D341Med (cell line): ENCODE measurements at places on chromosomes 1 and 21.
A peak's percentile ranks its signal among the peaks of the same experiment; 100 is the strongest.

DNA sequence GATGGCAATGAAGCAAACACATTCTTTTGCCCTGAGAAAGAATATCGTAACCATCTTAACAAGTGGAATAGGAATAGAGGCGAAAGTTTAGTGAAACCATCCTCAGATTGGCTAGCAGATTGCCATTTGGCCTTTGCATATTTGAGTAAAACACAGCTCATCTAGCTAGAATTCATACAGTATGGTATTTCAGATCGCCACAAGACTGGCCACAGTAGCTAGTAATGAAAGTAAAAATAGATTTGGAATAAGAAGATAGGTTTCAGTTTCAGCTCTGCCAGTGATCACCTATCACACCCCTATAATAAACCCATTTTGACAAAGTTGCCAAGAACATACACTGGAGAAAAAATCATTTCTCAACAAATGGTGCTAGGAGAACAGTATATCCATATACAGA is 294.9 kb downstream of the LRRIQ3 start:
- no peak for DNase-seq

- peak; percentile 69 for DNase-seq
Observed at GRCh38 chr1:100476735-100477290, 61.1 kb upstream of the GPR88 start.

- no peak for DNase-seq
Observed at GRCh38 chr1:227894831-227895451, 52.8 kb downstream of the WNT9A start.

DNA sequence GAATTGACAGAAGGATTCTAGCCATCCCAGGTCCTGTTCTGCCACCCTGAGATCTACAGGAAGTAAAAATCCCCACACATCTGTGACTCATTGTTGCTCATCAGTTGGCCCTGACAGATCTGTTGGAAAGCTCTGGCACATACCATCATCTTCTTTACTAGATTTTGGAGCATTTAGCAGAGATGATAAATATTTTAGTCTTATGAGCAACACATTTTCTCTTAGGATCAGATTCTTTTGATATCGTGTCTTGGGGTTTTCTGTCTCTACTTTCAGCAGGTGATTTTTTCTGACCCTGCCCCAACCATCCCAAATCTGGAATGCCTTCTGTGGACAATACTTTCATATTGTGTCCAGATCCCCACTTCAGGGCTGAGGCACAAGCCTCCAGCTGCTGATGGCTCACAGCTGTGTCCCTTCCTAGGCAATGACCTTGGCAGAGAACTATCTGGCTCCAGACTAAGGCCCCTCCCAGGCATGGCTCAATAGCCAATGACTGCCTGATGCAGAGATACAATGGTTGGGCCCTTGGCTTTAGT is 102.8 kb downstream of the GDAP2 start:
- no peak for DNase-seq

- no peak for DNase-seq
Observed at GRCh38 chr1:228939001-228939691, 203.9 kb downstream of the RHOU start.

DNA sequence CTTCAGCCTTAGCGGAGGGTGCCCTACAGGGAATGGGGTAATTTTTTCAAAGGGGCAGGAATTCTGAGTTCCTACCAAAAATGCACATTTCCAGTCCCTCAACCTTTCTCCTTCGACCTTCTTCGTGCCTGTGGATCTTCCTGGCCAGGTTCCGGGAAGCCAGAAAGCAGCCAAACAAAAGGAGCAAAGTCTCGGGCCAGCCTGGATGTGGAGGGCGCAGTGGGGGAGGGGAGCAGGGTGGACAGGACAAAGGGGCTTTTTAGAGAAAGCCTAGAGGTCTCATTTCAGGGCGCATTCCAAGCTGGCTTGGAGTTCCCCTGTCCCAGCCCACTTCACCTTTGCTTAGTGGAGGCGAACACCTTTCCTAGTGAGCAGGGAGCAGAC is 2.9 kb upstream of the INAVA start:
- no peak for DNase-seq

GRCh38 chr1:232915212-232915611 is 35.2 kb upstream of the NTPCR start:
- DNase-seq, result no peak

- DNase-seq, result no peak
Observed at GRCh38 chr1:51877434-51878307, 856 bp downstream of the NRDC start.

DNA sequence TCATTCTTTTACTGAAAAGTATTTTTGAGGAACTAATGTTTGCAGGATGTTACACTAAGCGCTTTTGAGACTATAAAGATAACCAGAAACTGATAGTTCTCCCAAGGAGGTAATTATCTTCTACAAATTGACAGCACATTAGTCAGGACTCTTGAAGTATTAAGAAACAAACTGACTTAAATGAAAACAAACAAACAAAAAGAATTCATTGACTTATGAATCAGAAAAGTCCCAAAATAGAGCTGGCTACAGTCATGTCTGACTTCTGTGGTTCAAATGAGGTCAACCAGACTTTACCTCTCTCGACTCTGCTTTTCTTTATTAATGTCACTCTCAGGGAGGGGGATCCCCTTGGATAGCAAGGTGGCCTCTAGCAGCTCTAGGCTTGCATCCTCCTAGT is 296.8 kb downstream of the TPR start:
- DNase-seq, result no peak

DNA sequence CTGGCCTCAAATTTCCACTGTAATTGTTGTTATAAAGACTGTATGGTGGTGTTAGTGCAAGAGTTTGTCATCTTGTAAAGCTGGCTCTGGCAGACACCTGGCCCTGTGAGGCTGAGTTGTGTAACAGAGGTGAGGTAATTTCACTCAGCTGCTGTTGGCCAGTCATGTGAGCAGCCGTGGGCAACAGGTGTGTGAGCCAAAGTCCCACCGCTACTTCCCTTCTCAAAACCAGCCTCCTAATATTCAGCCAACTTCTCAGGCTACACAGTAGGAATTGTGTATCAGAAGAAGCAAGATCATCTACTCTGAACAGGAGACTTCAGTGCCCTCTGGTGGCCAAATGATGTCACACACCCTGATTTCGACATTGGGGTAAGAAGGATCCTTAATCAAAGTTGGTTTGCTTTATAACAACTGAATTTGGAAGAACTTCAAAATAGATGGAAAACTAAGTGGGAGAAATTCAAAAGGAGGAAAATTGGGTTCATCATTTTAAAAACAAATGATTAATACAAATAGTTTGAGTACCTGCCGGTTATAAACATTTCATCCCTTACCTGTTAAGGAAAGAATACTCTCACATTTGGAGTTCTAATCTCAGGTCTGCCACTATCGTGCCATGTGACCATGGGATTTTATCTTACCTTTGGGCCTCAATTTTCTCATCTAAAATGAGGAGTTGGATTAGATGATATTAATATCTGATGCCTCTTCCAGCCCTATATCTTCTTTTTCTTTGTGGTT is 2.6 kb upstream of the CREG1 start:
- DNase-seq, result peak; percentile 69

GRCh38 chr1:162285149-162285561 is 91.5 kb downstream of the SPATA46 start:
- DNase-seq, result no peak

DNA sequence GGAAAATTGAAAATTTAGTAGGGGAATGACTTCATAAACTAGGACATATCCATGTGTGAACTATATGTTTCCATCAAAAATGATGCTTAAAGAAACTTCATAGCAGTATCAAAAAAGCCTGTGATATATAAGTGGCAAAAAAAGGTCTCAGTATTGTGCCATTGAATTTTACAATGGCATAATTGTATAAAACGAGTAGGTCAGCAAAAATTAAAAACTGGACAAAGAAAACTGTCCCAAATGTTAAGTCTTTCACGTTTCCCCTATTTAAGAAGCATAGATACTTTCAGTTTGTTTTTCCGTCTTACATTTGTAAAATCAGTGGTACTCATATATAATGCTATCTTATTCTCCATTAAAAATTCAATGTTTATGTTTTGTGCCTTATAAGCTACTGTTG is 43.2 kb downstream of the LRRC8B start:
- no peak for DNase-seq

DNA sequence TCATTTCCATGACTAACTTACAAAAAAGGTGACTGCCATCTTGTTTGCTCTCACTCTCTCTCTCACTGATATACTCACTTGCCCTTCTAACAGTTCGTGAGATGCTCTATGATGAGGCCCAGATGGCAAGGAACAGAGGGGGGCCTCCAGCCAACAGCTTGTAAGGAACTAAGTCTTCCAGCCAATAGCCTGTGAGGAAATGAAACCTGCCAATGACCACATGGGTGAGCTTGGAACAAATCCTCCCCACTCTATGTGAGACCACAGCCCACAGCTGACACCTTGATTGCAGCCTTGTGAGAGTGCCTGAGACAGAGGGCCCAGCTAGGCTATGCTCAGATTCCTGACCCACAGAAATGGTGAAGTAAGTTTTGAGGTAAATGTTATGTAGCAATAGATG is 153.7 kb downstream of the HHIPL2 start:
- DNase-seq, result no peak

DNA sequence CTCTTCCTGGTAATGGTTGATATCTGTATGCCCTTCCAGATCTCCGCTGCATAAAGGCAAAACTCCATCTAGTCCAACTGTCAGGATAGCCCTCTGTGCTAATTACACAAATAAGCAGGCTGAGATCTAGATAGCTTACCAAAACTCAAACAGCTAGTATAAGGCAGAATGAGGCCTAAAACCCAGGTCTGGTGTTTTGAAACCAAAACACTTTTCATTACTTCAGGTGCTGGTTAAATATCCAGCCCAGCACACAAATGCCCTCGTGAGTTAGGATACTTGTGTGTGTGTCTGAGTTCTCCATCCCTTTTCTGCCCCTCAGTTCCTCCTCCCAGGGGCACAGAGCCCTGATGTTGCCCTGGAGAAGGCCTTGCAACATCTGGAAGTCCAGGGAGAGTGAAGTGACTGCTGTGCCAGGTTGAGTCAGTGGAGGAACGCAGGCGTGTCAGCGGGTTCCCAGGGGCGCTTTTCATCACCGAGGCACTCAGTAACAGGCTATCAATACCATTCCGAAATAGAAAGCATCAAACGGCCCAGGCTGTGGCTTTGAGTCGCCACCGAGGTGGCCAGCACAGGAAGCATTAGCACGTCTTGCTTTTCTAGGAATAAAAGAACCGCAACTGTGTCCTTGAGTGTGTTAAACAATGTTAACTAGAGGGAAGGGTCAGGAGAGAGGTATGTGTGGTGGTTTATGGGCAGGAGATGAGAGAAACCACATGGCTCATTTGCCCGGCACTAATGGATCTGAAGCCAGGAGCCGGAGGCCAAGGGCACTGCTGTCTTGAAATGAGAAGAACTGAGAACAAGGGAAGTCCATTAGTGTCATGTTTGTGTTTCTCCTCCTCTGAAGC is 90.7 kb upstream of the WLS start:
- DNase-seq, result no peak

DNA sequence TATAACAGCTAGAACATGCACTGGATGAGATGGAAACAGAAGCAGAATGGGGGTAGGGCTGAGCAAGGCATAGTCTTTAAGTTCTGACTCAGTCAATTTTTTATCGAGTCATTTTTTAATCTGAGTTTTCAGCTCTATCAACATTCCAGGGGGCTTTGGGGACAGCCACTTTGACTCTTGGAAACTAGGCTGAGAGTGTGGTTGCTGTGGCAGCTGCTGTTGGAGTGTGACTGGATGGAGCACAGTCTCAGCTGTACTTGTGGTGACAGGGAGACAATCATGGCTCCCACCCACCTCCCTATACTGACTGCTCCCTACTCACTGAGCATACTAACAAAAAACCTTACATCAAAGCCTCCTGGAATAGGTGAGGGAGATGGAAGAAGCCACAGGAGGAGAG is 25.0 kb downstream of the GJA5 start:
- no peak for DNase-seq

DNA sequence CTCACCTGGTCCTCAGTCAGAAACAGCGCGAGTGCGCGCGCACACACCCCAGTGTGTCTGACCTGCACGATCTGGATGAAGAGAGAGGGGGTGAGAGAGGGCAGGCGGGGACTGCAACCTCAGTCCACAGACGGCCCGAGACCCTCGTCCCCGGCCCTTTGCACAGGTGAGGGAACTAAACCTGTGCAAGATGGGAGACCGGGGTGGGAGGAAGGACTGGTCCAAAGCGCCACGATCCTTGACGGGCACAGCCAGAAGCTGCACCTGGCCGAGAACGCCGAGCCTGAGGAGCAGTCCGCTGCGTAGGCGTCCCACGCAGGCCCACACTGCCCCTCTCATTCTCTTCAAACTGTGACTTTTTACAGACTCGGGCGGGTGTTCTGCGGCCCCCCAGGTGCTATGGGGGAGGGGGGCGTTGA is 519 bp upstream of the IQCC start:
- DNase-seq, result no peak

- DNase-seq, result no peak
Observed at GRCh38 chr21:39537571-39537970, 75.2 kb upstream of the B3GALT5 start.

DNA sequence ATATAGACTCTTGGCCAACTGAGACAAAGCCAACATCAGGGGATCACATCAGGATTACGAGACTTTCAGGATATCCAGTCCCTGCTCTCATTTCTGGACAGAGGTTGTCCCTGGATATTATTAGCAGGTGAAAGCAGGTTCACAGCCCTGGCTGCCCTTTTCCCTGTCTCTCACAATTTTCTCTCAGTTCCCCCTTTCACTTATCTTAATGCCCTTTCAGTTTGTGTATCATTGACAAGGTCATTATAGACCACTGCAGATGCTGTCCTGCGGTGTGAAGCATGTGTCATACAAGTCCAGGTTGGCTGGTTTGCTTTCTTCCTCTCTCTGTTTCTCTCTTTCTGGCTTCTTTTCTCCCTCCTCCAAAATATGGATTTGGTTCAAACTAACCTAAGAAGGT is 2.1 kb upstream of the KLHDC9 start:
- no peak for DNase-seq

DNA sequence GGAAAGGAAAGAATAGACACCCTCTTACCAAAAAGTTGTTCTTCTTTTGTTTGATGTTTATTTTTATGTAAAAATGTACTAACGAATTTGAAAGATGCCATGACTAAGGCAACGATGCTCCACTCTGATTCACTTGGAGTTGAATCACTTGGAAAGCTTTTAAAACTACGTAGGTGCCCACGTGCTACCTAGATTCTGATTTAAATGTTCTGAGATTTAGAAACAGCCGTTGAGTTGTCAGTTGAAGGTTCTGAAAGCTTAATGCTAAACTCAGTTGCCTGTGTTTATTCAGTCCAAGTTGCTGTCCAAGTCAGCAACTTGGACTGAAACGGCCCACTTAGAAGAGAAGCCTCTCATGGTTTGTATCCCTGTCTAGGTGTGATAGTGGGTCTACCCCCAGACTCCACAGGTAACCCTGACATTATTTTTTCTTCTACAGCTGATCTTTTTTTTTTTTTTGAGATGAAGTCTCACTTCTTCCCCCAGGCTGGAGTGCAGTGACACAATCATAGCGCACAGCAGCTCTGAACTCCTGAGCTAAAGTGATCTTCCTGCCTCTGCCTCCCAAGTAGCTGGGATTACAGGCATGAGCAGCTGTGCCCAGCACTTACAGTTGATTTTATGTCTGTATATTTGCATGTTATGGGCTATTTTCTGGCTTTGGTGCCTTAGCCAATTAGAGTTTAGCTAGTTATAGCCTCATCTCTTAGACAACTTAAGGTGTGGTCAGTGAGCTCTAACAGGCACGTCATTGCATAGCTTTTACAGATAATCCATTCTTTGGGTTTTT is 1.4 kb upstream of the VAMP4 start:
- DNase-seq, result no peak
